Stimulated activated CD8-positive, alpha-beta memory T cell treated with anti-CD3 and anti-CD28 coated beads, Interleukin-2, amount 100 ng/mL, for 1 hour (primary cell): ENCODE measurements at places on chromosomes 13 and 19.

DNA sequence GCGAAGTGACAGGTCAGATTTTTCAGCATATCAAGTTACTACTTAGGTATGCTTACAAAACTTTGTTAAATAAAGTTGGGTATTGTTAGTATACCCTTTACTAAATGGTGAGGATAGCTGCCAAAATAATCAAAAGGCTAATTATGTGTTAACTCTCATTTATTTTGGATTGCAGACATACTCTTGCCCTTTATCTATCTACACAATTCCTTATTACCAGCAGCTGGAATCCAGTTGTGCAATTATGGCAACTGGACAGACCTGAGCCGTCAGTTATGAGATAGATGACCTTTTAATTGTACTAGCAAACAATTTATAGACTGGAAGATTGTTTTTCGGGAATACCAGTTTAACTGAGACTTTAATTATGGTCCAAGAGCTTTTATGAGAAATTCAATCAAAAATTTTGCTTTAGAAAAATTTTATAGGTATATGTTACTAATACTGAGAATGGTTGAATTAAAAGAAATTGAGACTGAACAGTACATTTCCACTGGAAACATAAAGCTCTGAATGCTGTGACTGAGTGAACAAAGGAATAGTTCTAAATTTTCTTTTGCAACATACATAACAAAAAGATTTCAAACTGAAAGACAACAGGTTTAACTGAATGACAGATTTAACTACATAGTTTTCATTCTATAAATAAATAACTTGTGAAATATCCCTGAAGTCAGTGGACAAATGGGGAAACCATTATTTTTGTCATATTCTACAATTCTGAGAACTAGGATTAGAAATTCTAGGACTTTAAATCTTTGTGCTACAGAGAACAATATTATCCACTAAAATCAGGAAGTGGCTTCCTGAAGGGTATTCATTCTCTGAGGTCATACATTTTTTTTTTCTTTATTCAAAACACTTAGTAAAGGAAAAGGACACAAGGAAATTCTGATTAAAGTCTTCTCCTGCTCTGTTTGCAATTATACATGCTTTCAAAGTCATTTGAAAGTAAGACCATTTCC is 97.4 kb downstream of the ZC3H13 start:
- DNase-seq: no peak

DNA sequence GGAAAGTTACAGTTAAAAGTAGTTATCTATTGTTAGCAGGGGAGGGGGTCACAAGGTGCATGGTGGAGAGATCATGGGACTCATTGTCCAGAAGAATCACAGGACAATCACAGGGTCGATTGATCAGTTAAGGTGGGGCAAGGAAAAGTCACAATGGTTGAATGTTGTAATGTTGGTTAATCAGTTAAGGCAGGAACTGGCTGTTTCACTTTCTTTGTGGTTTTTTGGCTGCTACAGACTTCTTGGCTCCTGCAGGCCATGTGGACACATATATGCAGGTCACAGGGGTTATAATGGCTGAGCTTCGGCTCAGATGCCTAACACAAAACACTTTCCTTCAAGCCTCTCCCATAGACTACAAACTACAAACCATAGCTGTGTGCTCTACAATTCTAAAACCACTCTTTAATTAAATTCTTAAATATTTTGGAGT is 6.9 kb upstream of the ZNF431 start:
- no peak for DNase-seq

DNA sequence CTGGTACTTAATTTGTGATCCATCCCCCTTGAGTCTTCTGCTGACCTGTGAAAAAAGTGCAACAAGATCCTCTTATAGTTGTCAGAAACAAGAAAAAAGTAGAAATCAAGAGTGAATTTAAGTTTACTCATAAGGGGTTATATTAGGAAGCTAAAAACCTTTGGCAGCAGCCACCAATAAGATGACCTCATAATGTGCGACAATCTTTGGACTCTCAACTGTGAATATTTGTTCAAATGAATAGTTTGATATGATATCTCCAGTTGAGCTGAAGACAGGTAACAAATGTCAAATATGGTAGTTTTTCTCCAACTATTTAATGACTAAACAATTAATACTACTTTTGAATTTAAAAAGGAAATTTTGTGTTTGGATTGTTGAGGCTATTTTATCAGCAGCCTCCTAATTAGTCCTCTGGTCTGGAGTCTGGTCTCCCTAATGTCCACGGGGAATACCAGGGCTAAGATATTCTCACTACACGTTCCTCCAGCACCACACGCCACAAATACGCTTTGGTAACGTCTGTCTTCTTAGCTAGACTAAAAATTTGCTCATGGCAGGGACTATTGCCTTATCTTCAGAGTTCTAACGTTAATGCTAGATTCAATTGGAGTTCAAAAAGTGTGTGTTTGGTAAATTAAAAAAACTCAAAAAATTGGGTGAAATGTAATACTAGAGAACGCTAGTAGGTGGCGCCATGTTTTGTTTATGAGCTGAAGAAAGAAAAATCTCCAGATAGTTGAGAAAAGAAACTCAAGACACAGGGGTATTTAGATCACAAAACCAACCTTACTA is 51.0 kb upstream of the PDX1 start:
- DNase-seq: no peak

- DNase-seq: no peak
These were observed 8.4 kb downstream of the PEX11G start for GRCh38 chr19:7480222-7480969.

GRCh38 chr19:10043286-10043927 is 30.1 kb downstream of the RDH8 start:
- no peak for DNase-seq

DNA sequence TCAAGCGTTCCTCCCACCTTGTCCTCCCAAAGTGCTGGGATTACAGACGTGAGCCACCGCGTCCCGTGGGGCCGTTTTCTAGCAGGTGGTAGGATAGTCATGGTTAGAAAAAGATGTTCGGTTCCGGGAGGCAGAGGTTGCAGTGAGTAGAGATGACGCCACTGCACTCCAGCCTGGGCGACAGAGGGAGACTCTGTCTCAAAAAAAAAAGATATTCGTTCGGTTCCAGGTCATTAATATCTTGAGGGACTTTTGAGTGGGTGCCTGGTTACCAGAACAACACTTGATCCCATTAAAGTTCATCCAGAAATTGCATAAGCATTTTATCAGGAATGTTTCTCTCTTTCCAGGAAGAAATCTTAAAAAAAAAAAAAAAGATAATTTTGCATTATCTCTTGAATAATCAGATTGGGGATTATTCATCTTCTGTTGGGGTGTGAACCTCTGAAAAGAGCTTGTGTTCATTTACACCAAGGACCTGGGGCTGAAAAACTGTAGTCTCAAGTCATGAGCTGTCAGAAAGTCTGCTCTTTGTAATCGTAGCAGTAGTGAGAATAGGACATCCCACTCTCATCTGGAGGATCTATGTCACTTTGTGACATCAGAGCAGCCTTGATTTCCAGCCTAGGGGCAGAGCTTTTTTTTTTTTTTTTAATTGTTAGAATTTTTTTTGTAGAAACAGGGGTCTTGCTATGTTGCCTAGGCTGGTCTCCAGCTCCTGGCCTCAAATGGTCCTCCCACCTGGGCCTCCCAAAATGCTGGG is 1.0 kb upstream of the ETHE1 start:
- DNase-seq: no peak

DNA sequence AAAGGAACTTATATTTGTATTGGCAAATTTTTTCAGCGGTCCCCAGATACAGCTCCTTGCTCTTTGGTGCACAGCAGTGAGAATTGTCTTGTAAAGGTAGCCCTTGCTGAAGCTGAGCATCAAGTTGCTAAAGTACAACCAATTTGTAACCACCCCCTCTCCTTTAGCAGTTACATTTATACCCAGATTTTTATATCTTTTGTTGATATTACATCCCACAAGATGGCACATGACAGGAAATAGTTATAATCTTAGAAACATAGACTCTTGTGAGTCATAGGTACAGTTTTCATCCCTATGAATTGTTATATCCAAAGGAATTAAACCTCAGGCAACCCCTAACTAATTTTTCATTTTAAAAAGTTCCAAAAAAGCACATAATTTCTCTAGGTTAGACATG is 523.0 kb upstream of the SLITRK1 start:
- DNase-seq: no peak

- no peak for DNase-seq
These were observed 4.6 kb downstream of the TM9SF2 start for GRCh38 chr13:99505814-99506269.

GRCh38 chr19:10116085-10116865 is 3.4 kb downstream of the EIF3G start:
- DNase-seq: no peak

DNA sequence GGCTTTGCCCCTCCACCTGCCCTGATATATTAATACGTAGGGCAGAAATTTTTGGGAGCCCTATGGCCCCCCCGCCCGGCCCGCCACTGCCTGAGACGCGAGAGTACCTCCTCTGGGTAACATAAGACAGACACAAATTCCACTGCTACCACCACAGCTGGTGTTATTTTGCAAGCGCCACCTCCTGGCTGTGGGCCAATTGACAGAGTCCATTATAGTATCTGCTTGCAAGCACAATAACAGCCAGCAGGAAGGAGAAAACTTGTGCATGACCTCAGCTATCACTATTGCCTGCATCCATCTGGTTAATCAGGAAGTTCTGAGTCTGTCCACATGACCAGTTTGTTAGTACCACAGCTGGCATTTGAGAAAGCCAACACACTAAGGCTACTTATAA is 25.3 kb upstream of the OR10H2 start:
- DNase-seq: no peak

GRCh38 chr19:32891609-32892008 is 22.0 kb upstream of the SLC7A9 start:
- no peak for DNase-seq

GRCh38 chr19:43779820-43780219 is 953 bp downstream of the KCNN4 start:
- DNase-seq: no peak
